ENCODE measurements at places on chromosomes 3 and 15.

GRCh38 chr3:11507719-11508118 lies 136.0 kb downstream of the VGLL4 start:
- DNase-seq, result no peak

GRCh38 chr15:74835312-74835823 lies 7.6 kb downstream of the ULK3 start:
- no peak for DNase-seq

DNA sequence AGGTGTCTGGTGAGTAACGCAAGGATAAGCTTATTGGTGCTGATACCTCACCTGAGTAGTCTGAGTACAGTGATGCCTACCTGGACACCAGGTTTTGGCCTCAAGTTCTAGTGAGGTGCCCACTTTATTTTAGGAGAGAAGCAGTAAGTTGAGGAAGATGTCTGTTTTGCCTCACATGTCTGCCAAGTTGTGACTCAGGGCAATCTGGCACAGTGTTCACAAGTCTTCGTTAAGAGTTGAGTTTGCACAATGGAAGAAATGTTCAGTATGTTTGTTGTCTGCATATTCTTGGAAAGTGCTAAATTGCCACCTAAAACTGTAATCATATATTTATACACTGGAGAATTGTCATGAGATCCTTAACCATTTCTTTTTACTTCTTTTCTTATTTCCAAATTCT lies 122.2 kb downstream of the KCNH8 start:
- DNase-seq, result no peak

DNA sequence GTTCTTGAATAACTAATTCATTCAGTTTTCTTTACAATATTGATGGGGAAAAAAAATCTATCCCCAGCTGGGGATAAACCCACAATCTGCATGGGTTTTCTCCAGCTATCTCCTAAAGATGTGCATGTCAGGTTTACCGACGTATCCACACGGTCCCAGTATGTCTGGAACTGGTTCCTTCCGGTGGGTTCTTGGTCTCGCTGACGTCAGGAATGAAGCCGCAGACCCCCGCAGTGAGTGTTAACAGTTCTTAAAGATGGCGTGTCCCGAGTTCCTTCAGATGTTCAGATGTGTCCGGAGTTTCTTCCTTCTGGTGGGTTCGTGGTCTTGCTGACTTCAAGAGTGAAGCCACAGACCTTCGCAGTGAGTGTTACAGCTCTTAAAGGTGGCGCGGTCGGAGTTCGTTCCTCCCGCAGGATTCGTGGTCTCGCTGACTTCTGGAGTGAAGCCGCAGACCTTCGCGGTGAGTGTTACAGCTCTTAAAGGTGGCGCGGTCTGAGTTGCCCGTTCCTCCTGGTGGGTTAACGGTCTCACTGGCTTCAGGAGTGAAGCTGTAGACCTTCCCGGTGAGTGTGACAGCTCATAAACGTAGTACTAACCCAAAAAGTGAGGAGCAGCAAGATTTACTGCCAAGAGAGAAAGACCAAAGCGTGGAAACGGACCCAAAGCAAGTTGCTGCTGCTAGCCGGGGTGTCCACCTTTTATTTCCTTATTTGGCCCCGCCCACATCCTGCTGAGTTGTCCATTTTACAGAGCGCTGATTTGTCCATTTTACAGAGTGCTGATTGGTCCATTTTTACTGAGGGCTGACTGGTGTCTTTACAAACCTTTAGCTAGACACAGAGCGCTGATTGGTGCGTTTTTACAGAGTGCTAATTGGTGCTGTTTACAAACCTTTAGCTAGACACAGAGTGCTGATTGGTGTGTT lies 195.1 kb upstream of the NR2F2 start:
- DNase-seq, result no peak

- no peak for DNase-seq
Measured at GRCh38 chr15:87962428-87962827, 294.1 kb downstream of the NTRK3 start.

DNA sequence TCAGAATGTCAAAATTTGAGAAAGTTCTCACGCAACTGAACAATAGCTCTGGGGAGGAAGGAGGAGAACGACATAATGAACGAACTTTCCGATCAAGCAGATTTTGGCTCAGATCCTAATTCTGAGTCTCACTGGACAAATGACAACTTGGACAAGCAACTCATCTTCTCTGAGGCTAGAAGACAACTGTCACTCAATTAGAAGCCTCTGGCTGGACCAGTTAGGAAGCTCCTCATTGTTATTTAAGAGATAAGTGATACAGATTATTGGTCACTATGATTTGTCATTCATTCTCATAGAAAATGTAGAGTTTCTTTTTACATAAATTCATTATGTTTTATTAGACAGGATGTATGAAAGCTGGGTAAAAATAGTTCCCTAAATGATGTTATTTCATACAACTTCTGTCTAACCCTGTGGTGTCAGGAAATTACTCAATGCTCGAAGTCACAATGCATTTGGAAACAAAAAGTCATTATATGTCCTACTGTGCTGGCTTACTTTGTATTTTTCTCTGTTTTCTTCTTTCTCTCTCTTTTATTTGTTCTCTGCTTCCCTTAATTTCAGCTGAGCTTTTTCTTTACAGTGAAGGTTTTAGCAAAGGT lies 11.0 kb upstream of the C3orf49 start:
- DNase-seq, result no peak

DNA sequence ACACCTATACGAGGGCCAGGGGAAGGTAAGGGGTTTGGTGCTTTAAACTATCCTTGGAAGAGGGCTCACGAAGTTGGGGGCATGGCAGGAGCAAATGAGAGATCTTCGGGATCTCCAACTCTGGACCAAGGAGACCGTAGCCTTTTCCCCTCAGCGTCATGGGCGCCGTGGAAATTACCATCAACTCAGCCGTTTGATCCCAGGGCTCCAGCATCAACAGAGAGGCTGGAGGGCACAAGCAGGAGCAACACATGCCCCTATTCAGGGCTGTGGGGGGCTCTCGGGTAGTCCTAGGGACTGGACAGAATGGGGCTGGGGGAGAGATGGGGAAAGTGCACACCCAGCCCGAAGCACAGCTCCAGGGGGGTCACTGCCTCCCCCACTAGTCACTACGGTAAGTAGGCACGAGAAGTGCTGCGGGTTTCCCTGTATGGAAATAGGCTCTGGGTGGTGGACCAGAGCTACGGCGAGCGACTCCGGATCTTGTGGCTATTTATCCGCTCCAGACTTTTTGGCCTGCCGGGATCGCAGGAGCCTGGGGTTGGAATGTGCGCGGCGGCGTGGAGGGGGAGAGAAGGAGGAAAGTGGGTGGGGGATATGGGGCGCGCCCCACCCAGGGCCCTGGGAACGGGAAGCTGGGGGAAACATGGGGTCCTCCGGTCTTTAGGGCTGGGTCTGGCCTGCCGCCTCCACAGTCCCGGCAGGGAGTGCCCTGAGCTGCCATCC lies 539 bp upstream of the LAMB2 start:
- DNase-seq, result no peak

GRCh38 chr3:98903099-98903498 lies 1.6 kb upstream of the DCBLD2 start:
- no peak for DNase-seq

DNA sequence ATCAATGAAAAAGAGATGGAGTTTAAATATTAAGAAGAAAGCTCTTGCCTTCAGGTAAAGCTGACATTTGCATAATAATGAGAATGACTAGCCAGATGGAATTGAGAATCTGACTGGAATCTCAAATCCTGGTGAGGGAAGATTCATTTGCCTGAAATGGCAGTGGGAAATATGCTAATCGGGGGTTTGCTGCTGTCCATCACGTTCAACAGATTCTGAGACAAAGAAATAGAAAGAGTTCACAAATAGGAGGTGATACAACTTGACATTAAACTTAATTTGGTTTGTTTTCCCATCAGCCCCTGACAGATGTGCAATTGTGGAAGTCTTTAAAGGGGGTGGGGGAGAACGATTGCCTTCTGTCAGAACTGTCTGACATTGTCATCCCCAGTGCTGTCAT lies 347.4 kb downstream of the PDCD6IP start:
- DNase-seq, result no peak

- no peak for DNase-seq
Measured at GRCh38 chr3:143011705-143012104, 10.3 kb downstream of the U2SURP start.

DNA sequence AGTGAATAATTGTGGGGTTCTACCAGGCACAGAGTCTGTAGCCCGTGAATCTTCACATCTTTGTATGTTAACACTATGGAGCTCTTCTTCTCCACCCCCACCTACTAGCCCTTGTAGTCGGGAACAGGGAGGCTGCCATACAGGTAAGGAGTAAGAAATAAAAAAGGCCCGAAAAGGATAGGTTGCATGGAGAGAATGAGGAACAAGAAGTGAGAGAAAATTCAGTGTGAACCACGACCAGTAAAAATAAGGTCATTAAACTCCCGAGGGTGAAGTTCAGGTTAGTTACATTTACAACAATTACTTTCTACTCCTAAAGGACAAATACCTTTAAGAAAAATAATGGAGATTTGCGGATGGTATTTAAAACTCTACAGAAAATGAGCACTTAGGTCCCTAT lies 53.3 kb downstream of the OSBPL10 start:
- no peak for DNase-seq
